Fibroblast of villous mesenchyme (primary cell): ENCODE measurements at places on chromosomes 2 and 18. TPM values are rescaled to one million over a fixed set of nuclear protein-coding genes. Genes with fewer than 3 reads are reported as not detected.

DNA sequence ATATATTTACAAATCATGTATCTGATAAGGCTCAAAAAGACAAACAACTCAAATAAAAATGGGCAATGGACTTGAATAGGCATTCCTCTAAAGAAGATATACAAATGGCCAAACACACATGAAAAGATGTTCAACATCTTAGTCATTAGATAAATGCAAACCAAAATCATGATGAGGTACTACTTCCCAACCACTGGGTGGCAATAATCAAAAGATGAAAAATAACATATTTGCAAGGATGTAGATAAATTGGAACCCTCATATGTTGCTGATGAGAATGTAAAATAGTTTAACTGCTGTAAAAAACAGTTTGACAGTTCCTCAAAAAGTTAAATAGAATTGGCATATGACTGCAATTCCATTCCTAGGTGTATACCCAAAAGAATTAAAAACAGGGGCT, 132.3 kb downstream of the TTC32 start:
- DNase-seq = peak; percentile 12

DNA sequence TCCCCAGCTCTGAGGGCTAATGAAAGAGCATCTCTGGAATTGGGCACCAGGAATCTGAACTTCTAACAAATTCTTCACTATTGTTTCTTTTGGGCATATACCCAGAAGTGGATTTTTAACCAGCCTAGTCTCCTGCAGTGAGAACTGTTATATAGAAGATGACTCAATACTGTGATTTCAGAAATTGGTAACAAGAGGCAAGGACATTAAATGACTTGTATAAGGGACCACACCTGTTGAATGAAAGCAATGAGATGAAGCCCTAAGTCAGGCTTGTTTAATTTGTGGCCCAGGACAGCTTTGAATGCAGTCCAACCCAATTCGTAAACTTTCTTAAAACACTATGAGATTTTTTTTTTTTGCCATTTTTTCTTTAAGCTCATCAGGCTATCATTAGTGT, 57.9 kb downstream of the EPC2 start:
- DNase-seq = no peak

DNA sequence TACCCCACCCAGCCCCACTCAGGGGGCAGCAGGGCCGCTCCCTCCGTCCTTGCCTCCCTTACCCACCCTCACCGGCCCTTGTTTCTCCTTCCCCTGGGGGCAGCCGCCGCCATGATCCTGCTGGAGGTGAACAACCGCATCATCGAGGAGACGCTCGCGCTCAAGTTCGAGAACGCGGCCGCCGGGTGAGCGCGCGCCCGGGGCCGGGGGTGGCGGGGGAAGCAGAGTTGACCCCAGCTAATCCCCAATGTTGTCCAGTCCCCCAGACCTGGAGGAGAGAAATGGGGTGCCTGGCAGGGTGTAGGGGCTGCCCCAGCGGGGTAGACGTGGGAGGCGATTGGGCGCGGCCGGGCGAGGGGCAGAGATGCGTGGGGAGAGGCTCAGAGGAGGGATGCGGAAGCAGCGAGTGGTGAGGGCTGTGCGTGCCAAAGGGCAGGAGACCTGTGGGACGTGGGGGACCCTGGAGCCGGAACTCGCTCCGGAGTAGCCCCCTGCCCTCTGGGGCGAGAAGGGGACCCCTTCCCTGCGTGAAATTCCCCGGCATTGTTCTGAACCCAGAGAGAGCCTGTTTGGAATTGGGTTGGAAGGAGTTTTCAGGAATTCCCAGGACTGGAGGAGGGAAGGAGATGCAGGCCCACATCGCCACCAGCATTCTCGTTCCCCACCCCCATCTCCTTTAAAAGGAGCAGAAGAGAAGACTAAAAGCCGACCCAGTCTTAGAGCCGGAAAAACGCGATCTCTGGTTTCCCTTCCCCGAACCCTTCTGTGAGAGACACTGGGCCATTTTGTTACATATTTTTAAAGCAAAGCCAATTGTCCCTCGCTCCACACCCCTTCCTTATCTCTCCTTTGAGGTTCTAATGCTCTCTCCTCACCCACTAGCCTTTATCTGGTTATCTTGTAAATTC, 625 bp downstream of the ARPC2 start:
- DNase-seq = peak; percentile 46

SULT1C4 gene
- total RNA-seq = 0.32 and 0.43 TPM in 2 replicates

NT5DC4 gene
- total RNA-seq = not detected in 2 replicates

DNA sequence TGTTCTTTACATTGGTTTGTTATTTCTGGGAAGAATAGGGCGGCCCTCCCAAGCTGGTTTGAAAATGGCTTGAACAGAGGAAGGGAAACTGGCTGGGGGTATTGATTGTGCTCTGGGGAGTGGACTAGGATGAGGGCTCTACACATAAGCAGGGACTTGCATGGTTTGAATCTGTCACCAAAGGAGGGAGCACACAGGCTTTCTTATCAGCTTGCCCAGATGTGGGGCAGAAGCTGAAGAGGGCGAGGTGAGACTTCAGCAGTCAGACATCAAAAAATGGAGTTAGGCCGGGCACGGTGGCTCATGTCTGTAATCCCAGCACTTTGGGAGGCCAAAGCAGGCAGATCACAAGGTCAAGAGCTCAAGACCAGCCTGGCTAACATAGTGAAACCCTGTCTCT, 7.2 kb upstream of the RAB12 start:
- DNase-seq = no peak

GRCh38 chr18:11999429-11999828, 18.1 kb downstream of the IMPA2 start:
- no peak for DNase-seq

DNA sequence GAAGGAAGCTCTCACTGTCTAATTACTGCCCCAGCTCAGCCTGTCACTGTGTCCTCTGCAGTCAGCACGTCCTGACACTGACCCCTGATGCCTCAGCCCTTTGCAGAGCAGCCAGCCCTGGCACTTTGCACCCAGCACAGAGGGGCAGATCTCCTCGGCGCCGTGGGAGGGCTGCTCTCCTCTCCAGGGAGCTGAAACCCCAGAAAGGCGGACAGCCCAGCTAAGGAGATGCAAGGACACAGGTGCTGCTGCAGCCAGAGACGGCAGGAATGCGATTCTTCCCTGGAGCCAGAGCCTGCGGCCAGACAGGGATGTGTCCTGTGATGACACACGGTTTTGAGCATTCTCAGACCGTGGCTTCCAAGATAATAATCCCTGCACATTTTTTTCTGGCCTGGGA, 34.5 kb upstream of the SIX3 start:
- no peak for DNase-seq

TMEM17 gene
- 1.6 and 3.0 TPM in 2 replicates for total RNA-seq

NEU4 gene
- total RNA-seq = not detected in 2 replicates

DNA sequence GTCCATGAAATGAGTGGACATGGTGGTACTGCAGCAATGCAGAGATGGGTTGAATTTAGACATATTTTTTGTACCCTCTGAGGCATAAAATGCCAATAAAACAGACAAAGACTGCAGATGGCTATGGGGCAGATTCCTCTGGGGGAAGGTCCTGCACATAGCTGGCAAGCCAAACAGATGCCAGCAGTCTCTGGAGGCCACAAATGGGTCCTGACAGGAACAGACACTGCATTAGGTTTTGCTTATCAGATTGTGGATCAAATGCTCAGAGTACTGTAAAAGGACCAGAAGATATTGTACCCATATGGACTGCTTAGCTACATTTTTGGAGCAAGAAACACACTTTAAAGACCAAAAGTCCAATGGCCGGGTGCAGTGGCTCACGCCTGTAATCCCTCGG, 40.9 kb upstream of the ORC2 start:
- no peak for DNase-seq

TEX44 gene
- total RNA-seq = not detected in 2 replicates
